Stimulated activated CD8-positive, alpha-beta memory T cell treated with anti-CD3 and anti-CD28 coated beads, Interleukin-7, amount 100 ng/mL, for 1 hour (primary cell): ENCODE measurements at places on chromosomes 3 and 15.

- no peak for DNase-seq
These were observed 84.2 kb upstream of the SLC25A26 start for GRCh38 chr3:66136597-66136996.

GRCh38 chr3:28399206-28399605, 50.6 kb upstream of the AZI2 start:
- DNase-seq = no peak

DNA sequence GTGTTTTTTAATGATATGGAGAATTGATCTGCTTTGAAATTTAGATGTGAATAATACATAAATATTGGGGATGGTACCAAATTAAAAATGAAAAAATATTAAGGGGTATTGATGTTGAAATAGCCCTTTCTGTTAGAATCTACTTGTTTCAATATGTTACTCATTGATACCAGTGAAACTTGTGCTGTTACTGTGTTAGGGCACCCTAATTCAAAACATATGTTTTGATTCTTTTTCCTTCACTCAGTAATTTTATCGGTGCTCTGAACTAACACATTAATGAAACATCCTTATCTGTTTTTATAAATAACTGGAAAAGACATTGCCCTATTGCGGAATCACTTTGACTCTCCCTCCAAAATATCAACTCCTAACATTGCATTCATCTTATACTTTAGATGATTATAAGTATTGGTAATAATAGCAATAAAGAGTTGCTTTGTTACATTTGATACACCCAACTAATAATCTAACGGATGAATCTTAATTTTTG, 52.0 kb upstream of the CCNB2 start:
- no peak for DNase-seq

DNA sequence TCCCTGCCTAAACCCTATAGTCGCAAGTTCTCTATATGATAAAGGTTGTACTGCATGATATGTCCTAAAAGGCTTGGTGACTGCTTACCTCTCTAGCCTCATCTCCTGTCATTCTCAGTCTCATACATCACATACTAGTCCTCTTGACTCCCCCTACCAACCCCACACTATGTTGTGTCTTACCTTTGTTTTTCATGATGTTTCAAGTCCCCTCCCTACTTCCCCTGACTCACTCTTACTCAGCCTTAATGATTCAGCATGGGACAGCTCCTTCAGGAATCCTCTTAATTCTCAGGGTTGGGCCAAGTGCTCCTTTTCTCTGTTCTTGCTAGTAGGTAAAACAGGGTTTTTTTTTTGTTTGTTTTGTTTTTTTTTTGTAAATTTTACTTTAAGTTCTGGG, 49.6 kb downstream of the SLMAP start:
- no peak for DNase-seq

DNA sequence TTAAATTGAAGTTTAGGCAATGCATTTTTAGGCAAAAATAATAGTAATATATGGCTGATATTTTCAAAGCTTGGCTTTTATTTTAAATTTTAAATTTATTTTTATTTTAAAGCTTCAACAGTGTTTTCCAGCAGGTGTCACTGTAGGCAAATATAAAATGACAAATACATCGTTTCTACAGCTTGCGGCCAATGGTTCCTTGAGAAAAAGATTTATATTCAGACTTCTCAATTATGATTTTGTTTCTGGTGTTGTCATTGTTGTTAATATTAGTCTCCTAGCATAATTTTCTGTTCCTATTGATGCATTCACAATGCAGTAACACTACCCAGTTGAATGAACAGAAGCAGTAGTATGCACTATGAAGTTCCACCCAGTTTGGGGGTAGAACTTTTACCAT, 220.7 kb upstream of the DNAJC19 start:
- no peak for DNase-seq

GRCh38 chr3:124569761-124570160, 160.5 kb upstream of the UMPS start:
- no peak for DNase-seq

DNA sequence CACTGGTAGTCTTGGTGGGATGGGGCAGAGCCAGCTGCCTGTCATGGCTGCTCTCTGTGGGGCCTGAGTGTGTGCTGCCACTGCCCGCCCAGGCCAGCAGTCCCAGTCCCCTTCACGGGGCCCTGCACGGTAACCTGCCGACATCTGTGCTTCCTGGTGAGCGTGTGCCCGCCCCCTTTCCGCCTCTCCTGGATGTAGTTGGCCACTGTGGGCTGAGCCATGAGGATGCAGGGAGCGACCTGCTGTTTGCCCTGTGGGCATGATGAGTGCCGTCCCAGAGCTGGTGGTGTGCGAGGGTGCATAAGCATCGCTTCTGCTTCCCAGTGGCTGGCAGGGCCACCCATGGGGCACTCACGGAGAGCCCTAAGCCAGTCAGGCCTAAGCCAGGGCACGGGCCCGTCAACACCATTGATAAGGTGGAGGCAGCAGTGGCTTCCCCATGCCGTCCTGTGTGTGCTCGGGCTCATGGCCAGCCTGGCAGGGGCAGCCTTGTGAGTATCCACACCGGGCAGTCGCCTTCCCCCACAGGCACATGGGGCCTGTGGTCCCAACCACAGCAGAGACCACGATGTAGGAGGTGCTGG, 14.6 kb downstream of the PLXNA1 start:
- no peak for DNase-seq

DNA sequence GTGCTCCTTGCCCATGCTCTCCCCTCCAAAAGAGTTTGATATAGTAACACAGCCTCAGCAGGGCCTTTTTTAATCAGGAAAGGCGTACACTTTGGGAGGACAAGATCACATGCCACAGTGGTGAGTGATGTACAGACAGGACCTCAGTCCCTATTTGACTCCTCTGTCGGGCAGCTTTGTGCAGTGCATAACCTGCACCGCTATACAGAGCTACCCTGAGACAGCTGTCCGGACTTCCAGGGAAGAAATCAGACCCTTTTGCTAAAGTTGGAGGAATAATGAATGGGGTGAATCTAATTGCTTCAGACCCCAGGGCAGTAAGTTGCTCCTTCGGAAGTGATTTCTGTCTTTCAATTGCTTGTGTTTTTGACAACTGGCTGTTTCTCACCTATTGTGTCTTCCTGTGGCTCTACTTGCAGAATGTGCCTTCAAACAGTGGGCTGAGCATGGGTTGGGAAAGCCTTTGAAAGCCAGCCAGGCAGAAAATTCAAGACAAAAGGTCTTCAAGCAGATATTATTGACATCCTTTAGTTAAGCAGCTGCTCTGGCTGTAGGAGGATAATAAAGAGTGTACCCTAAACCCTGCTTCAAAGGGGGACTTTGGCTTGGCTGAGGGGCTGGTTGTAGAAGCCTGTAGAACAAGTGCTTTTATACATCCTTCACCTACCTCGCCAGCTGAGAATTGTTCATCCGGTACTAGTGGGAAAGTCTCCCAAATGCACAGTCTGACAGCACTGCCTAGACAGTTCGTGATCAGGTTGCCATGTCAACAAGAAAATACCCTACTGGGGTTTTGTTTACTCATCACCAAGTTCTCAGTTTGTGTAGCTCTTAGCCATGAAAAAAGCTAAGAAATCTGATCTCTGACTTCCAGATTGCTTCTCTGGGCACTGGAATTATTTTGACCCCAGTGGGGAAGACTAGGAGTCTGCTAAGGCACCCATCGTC, 35.1 kb downstream of the SNTN start:
- no peak for DNase-seq

DNA sequence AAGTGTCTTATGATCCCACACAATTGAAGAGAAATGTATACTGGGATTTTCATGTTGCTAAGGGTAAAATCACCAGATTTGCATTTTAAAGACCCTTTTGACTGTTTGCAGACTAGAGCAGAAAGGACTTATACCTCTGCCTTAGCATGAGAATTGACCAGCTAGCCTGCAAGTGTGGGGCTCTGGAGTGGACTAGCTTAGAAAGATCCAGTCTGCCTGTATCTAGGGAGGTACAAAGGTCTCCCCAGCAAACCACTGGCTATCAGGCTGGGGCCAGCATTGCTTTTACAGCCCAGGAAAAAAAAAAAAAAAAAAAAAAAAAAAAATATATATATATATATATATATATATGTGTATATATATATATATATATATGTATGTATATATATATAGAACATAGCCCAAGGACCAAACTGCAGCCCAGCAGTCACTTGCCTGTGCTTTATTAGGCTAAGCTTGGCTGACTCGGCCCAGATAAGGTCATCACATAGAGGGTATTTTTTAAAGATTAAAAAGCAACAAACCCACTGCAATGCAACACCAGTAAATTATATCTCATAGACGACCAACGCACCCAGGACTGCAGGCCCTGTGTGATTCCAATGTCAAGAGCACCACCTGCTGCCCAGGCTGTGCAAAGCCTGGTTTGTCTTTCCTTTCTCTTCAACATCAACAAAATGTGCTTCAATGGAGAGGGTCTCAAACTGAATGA, 63.7 kb downstream of the DCLK3 start:
- DNase-seq = no peak

DNA sequence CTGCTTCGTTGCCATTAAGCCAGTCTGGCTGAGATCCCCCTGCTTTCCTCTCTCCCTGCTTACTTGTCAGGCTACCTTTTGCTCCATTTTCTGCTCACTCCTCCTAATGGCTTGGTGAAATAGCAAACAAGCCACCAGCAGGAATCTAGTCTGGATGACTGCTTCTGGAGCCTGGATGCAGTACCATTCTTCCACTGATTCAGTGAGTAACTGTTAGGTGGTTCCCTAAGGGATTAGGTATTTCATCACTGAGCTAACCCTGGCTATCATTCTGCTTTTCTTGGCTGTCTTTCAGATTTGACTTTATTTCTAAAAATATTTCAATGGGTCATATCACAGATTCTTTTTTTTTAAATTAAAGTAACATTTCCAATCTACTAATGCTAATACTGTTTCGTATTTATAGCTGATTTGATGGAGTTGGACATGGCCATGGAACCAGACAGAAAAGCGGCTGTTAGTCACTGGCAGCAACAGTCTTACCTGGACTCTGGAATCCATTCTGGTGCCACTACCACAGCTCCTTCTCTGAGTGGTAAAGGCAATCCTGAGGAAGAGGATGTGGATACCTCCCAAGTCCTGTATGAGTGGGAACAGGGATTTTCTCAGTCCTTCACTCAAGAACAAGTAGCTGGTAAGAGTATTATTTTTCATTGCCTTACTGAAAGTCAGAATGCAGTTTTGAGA, 25.0 kb downstream of the CTNNB1 start:
- no peak for DNase-seq

GRCh38 chr3:9047452-9048346, 84.4 kb upstream of the RAD18 start:
- no peak for DNase-seq

DNA sequence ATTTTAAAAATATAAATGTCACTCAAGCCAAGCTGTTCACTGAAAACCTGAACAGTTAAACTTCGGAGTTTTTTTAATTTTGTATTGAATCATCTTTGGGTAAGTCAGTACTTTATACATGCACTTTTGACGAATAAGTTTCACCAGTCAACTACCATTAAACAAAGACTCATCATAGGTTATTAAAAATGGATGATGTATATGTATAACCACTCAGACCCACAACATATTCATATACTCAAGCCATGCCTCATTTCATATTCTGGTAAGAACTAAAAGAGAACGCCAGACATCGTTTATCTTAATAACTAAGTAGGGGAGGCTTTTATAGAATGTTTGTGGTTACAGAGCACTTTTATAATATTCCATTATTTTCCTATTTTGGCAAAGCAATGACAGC, 18.3 kb downstream of the MSL2 start:
- no peak for DNase-seq

- DNase-seq = no peak
These were observed 15.8 kb upstream of the ABTB1 start for GRCh38 chr3:127656906-127657305.

GRCh38 chr15:73596174-73596573, 37.0 kb downstream of the NPTN start:
- DNase-seq = no peak

- DNase-seq = no peak
These were observed 9.9 kb downstream of the SPCS1 start for GRCh38 chr3:52715714-52716305.

GRCh38 chr3:12462159-12462947, 21.9 kb upstream of the TSEN2 start:
- DNase-seq = no peak

DNA sequence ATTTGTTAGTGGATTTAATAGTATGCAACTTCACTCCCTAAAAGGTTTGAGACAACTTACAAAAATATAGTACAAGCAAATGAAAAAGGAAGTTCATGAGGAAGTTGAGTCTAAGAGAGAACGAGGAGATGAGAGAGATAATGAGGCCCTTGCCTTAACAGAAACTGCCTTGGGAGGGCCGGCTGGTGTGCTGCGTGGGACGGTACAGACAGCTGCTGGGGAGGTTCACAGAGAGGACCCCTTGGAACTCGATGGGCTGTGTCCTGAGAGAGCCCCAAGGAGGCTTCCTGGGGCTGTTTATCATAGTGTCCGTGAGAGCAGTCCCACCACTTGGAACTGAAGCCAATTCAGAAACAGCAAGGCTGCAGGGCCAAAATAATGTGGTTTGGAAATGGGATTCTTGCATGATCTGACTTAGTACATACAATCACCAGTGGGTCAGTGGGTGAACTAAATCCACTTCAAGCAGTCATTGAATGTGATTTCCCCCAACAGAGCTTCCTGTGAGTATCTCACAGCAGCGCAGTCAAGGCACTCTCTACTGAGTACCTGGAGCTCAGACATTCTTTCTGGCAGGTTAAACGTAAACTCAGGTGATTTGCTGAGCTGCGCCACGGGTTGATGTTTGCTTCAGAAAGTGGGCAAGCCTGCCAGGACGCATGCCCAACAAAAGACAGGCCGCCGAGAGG, 90.8 kb downstream of the CRTC3 start:
- no peak for DNase-seq

DNA sequence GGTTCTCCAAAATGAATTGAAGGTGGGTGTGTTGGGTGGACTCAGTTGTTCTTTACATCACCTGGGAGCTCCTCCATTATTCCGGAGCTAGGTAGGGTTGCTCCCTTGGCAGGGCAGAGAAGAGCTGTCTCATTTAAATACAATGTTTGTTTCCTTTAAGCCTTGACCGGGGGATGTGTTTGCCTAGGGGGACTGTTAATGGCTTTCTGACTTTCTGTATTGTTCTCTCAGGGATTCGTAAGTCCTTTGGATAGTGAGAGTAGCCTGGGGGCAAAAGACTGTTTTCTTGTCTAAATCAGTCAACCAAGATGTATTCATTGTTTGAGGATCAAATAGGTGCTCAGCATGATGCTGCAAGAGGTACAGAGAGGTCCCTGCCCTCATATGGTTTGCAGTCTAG, 71.1 kb downstream of the CDAN1 start:
- DNase-seq = no peak

GRCh38 chr15:50744601-50745000, 20.9 kb downstream of the SPPL2A start:
- DNase-seq = no peak

GRCh38 chr3:7788881-7789280, 712.7 kb upstream of the LMCD1 start:
- DNase-seq = no peak

- no peak for DNase-seq
These were observed 1002.8 kb downstream of the NAALADL2 start for GRCh38 chr3:175861916-175862315.

GRCh38 chr3:85074003-85074402, 115.2 kb downstream of the CADM2 start:
- no peak for DNase-seq
